ENCODE measurements at places on chromosomes 5 and 9.

DNA sequence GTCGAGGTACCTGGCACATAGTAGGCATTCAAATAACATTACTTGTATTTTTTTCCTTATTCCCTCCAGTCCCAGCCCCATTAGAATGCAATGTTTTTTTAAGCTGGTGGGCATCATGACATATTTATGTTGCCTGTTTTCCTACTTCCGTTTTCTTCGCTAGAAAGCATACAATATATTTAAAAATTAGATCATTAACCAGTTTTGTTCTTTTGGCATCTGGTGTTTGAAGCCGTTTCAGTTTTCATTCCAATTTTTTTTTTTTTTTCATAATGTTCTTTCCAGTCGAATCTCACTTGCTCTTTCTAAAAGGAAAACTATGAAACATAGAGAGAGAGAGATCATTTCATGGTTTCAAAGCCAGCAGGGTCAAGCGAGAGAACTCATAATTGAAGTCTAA lies 228.3 kb upstream of the C9orf72 start:
- no peak for DNase-seq

GRCh38 chr5:121841892-121842291 lies 9.8 kb upstream of the FTMT start:
- DNase-seq, result no peak

DNA sequence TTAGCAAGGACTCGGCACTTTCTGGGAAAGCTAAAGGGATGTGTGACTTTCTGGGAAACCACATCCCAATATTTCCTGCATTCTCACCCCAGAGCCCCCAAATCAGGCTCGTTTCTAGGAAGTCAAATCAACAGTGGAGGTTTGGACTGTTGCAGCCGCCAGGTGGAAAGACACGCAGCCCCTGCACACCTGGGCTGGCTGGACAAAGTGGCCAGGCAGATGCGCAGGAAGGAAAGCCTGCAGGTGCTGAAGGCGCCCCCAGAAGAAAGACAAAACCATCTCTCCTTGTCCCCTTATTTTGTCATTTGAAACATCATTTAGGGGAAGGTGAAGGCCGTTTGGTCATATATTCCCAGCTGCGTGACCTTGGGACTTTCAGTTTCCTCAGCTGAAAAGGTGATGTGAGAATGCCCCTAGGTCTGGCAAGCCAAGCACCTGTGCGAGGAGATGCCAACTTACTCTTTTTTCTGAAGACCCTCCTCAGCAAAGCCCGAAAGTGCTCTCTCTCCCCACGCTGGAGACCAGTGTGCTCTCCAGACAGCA lies 97.9 kb upstream of the CPEB4 start:
- DNase-seq, result no peak

GRCh38 chr9:115225459-115226116 lies 107.6 kb upstream of the TNC start:
- DNase-seq, result no peak

Measured in activated CD4-positive, alpha-beta T cell treated with anti-CD3 and anti-CD28 coated beads, Interleukin-2, amount 50 U/mL, for 24 hours (primary cell).